ENCODE measurements at places on chromosomes 2 and 18.
A peak's percentile ranks its signal among the peaks of the same experiment; 100 is the strongest.

GRCh38 chr2:188416367-188416766 is 124.7 kb downstream of the GULP1 start:
- DNase-seq = no peak

DNA sequence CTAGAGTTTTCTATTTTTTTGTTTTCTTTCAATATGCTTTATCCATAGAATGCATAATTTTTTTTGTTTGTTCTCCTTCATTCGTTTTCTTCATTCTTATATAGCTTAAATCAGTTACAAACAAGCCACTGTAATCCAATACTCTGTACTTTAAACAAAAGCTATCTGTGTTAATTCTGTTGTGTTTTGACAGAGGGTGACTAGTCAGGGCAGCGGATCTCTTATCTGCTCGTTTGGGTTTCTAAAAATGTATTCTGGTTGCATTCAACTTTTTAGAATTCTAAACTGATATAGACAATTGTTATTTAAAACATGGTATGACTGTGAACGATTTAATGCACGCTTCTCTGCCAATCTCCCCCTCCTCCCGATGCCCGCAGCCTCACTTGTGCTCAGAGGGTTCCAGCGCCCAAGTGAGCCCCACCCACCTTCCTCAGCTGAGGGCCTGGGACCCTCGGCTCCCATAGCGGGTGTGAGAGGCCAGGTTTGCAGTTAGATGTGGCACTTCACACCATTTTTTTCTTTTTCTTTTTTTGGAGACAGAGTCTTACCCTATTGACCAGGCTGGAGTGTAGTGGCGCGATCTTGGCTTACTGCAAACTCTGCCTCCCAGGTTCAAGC is 44.1 kb downstream of the NCK2 start:
- no peak for DNase-seq

- peak; percentile 11 for DNase-seq
Observed at GRCh38 chr2:119517433-119517832, 6.8 kb downstream of the SCTR start.

DNA sequence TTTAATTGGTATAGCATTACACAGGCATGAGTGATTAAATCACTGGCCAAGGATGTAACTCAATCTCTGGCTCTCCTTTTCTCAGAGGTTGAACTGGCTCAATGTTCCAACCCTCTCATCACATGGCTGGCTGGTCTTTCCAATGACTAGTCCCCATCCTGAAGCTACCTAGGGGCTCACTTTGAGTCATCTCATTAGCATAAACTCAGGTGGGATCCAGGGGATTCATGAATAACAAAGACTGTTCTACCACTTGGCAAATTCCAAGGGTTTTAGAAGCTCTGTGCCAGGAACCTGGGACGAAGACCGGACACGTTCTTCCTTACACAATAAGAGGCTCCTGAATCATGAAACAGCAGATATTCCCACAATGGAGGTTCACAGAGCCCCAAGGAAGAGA is 145.0 kb upstream of the SPATS2L start:
- no peak for DNase-seq

DNA sequence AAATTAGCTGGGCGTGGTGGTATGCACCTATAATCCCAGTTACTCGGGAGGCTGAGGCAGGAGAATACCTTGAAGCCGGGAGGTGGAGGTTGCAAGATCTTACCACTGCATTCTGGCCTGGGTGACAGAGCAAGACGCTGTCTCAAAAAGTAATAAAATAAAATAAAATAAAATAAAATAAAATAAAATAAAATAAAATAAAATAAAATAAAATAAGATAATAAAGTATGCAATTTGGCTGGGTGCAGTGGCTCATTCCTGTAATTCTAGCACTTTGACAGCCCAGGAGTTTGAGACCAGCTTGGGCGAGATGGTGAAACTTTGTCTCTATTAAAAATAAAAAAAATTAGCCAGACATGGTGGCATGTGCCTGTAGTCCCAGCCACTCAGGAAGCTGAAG is 85.6 kb upstream of the XPO1 start:
- no peak for DNase-seq

DNA sequence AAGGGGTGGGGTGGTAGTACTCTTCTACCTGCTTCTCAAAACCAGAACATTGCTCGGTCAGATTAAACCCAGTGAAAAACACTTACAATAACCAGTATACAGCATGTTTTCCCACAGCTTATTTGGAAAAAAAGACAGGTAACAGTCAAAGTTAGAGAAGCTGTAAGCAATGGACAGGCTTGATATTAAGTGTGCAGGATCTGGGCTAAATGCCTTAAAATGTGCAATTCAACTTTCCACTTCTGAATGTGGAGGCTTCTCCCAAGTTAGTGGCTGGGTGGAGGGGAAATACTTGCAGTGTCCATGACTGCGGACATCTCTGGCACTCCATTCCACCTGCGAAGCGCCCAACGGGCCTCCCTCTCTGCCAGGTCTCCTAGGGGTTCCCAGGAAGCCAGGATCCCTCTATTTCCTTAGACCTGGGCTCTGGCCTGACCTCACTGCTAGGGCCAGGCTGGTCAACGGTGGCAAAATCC is 5.3 kb downstream of the ZEB2 start:
- no peak for DNase-seq

- no peak for DNase-seq
Observed at GRCh38 chr2:84970868-84971509, at the start of gene KCMF1. TSS of gene KCMF1 (plus strand) at chr2:84971161. CDS start at chr2:84971452, 291 bp downstream.

DNA sequence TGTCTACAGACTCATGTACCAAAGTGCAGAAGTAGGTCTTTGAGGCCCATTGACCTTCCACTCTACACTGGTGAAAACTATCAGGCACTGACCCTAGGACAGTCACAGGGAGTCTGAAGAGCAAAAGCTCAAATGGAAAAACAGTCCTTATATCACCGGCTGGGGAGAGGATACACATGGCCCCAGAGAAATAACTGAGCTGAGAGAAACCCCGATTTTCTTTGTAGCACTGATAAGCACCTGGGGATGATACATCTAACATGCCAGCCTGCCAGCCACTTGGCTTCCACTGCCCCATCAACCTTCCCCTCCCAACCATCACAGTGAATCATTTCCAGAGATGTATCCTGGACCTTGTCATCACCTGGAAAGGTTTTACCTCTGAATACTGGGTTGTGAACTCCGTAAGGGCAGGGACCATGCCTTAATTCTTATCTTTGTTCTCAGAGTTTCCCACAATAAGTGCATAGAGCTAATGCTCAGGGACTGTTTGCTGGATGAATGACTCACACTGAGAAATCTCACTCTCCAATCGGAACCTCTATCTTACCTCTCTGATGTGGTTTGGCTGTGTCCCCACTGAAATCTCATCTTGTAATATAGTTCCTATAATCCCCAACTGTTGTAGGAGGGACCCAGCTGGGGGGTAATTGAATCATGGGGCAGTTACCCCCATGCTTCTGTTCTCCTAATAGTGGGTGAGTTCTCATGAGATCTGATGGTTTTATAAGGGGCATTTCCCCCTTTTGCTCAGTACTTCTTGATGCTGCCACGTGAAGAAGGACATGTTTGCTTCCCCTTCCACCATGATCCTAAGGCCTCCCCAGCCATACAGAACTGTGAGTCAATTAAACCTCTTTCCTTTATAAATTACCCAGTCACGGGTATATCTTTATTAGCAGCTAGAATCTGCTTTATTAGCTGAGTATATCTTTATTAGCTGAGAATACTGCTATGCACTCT is 37.1 kb downstream of the EVA1A start:
- DNase-seq = no peak

Measured in LNCaP clone FGC (cell line).